ENCODE measurements at places on chromosomes 11 and 22.

DNA sequence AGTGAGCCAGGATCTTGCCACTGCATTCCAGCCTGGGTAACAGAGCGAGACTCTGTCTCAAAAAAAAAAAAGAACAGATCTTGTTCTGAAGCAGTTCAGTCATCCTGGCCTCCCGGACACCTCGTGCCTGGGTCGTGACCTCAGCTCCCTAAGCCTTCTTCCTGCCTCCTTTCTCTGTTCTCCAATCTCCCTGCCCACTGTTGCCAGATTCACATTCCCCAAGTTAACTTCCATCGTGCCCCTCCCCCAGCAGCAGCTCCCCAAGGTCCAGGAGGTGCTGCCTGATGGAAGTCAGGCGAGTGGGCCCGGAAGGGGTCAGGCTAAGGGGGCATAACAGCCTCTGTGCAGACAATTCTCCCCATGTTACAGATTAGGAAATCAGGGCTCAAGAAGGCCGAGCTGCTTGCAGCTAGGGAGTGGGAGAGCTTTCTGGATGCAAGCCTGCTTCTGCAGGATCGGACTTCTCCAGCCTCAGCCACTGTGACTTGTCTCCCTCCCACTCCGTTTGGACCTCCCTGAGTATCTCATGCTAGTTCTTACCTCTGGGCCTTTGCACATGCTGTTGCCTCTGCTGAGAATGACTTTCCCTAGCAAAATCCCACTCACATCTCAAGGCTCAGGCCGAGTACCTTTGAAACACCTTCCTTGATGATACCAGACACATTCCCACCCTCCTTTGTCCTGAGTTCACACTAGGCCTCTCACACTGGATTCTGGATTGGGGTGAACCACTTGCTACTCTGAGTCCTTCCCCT is 14.3 kb upstream of the TMEM184B start:
- DNase-seq: no peak

DNA sequence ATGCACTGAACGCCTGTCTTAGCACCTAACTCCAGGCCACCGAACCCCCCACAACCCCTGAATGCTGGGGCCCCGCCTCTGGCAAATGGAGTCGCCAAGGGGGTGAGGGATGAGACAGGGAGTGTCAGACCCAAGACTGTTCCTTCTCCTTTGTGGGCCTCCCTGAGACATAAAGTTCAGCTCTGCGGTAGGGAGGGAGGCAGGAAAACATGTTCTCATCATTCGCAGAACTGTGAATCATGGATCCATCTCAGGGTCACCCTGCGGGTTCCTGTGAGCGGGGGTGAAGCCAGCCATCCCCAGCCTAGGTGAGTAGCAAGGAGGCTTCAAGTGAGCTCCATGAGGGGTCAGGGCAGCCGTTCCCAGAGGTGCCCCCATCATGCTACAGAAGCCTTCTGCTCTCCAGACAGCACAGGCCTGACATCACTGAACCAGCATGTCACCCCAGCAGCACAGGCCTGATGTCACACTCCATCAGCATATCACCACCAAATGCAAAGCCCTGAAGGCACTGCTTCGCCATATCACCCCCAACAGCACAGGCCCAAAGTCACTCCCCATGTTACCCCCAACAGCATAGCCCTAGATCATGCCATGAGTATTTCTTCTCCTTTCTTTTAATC is 27.2 kb downstream of the TMPRSS6 start:
- no peak for DNase-seq

GRCh38 chr11:12678092-12678491 is 3.9 kb downstream of the TEAD1 start:
- DNase-seq: no peak

GRCh38 chr11:47359586-47359985 is 7.1 kb upstream of the MYBPC3 start:
- no peak for DNase-seq

GRCh38 chr11:34953955-34954354 is 37.5 kb downstream of the PDHX start:
- no peak for DNase-seq

- no peak for DNase-seq
Measured at GRCh38 chr11:92245700-92246271, 21.2 kb downstream of the FAT3 start.

DNA sequence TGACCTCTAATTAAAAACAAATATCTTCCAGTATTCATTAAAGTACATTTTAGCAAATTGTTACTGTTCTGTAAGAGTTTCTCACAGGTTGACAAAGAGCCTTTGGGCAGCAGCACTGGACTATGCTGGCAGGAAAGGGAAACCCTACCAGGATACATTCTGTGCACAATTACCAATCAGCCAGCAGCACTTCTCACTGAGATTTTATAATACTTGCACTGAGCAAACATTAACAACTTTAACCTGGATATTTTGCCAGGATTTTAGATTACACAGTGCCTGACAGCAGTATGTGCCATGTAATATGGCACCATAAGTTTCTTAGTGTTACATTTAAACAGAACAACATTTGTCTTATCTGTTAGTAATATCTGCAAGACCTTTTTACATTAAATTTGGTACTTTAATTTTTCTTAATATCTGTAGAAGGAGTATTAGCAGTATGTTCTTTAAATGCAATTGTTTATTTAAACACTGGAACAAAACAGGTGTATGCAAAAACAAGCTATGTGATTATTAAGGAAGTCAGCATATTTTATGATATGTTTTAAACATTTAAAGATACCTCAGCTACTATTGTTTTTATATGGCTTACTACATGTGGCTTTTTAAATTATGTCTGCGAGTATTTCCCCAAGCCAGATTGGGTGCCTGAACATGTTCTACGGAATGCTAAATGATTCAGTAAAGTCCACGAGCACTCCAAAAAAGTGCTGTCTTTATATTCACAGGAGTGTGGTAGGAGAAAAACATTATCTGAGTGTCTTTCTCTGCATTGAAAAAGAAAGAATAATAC is 699.0 kb upstream of the LUZP2 start:
- DNase-seq: no peak

DNA sequence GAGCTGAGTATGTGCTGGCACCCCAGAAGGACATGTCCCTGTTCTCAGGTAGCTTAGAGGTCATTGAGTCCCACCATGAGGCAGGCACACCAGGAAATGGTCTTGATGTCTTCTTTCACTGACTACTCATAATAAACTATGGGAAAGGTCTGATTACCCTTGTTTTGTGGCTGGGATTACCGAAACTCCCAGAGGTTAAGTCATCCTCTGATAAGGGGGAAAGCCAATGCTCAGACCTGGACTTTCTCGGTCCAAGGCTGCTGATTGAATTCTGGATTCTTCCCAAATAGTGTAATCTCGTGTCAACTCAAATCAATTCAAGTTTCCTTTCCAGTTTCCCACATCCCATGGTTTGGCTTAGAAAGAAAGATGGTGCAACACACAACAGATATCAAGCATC is 3.7 kb upstream of the CD44 start:
- DNase-seq: no peak

- DNase-seq: no peak
Measured at GRCh38 chr11:77276271-77276670, 25.2 kb downstream of the GDPD4 start.

DNA sequence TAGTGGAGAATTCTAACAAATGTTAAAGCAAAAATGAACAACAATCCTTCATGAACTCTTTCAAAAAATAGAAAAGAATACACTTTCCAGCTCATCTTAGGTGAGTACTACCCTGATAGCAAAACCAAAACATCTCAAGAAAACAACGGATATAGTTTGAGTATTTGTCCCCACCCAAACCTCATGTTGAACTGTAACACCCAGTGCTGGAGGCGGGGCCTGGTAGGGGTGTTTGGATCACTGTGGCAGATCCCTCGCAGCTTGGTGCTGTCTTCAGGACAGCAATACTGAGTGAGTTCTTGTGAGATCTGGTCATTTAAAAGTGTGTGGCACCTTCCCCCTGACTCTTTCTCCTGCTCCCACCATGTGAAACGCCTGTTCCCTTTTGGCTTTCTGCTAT is 27.0 kb downstream of the NCAPD3 start:
- no peak for DNase-seq

DNA sequence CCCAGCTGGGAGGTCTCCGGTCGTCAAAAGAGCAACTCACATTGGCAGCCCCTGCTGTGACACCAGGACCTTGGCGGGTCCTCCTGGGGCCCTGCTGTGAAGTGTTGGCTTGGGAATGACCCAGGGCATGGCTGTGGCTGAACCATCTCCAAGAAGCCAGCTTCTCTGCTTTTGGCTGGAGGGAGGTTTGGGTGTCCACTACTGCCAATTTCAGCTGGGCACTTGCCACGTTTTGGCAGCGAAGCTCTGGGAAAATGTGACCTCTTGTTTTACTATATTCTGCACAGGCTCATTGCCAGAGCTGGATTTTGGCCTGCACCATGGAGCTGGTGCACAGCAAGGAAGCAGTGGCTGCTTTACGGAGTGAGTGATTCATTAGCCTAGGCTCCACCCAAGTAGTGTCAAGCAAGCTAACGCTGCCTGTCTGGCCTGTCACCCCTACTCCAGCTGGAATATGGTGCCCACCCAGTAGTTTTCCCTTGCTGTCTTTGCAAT is 24.3 kb upstream of the SMCO4 start:
- no peak for DNase-seq

Measured in BE2C (cell line).